ENCODE measurements at places on chromosomes 1 and 21. TPM values are rescaled to one million over a fixed set of nuclear protein-coding genes. Genes with fewer than 3 reads are reported as not detected.

Gene HNRNPCL4
- total RNA-seq, result not detected

Gene BMP8A
- not detected for total RNA-seq

Gene HENMT1
- total RNA-seq, result 21.0 TPM

Gene FLG2
- not detected for total RNA-seq

Gene SYCP1
- not detected for total RNA-seq

Gene PCSK9
- total RNA-seq, result 0.07 TPM

Gene ATAD3B
- 49.2 TPM for total RNA-seq

Gene SH3BGR
- total RNA-seq, result 1.0 TPM

Gene SUCO
- 36.0 TPM for total RNA-seq

Gene KCNC4
- total RNA-seq, result 10.6 TPM

Gene MMP23B
- 0.82 TPM for total RNA-seq

Gene PDC
- total RNA-seq, result not detected

Gene TNFRSF14
- total RNA-seq, result 158 TPM

Gene IARS2
- 59.7 TPM for total RNA-seq

Gene DCST1
- total RNA-seq, result not detected

Gene SPRR2E
- not detected for total RNA-seq

Gene C1orf56
- total RNA-seq, result 1.0 TPM

Gene CRYBG2
- total RNA-seq, result 1.2 TPM

Gene CLCA2
- not detected for total RNA-seq

Gene DNALI1
- 0.09 TPM for total RNA-seq

Gene EFNA1
- total RNA-seq, result not detected

Gene EPHA2
- not detected for total RNA-seq

Gene AMY2A
- total RNA-seq, result not detected

Gene MPZ
- 2.7 TPM for total RNA-seq

Gene MROH9
- total RNA-seq, result not detected

All from T-helper 2 cell treated with Interferon-gamma antibody and Interleukin-4, amounts not matched to agents 100 ng/mL and 5 ng/mL, for 36 hours (primary cell).